ENCODE measurements at places on chromosomes 3 and 15.

GRCh38 chr15:63240109-63240508, 37.3 kb upstream of the APH1B start:
- no peak for DNase-seq

GRCh38 chr3:87270908-87271700, 5.3 kb downstream of the POU1F1 start:
- DNase-seq = no peak

GRCh38 chr3:30180310-30181177, 425.9 kb upstream of the TGFBR2 start:
- no peak for DNase-seq

- no peak for DNase-seq
These were observed 3.1 kb downstream of the KLHDC8B start for GRCh38 chr3:49174397-49174985.

GRCh38 chr15:63933522-63933921, 99.8 kb upstream of the HERC1 start:
- DNase-seq = no peak

DNA sequence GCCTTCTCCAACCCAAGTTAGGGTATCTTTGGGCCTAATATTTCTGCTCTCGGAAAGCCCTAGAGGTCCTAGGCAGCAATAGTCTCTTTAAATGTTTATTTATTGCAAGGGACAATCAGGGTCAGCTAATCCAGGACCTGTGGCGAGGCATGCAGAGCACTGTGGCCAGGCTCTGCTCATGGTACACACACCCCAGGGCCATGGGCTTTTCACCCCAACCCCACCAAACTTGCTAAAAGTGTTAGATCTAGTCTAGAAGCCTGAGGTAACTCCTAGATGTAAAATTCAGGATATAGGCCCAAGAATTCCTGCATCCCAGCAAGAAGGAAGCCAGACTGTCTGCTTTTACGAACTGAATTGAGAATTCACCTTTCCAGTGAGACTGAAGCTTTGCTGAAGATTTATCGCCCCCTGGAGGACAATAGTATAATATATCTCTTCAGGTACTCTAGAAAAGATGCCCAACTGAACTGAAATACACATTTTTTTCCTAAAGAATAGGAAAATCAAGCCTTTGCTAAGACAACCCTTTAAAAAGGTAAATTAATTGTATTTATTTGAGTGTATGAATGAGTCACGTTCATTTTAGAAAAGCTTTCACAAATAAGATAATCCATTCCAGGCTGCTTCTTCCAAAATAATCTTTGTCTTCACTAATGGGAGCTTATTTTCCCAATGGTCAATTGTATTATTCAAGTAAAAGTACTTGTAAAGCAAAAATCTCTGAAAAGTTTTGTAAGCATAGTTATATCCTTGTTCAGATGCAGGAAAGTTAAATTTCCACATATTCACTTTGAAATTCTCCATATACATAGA, 89.8 kb downstream of the LRRC3B start:
- DNase-seq = no peak

DNA sequence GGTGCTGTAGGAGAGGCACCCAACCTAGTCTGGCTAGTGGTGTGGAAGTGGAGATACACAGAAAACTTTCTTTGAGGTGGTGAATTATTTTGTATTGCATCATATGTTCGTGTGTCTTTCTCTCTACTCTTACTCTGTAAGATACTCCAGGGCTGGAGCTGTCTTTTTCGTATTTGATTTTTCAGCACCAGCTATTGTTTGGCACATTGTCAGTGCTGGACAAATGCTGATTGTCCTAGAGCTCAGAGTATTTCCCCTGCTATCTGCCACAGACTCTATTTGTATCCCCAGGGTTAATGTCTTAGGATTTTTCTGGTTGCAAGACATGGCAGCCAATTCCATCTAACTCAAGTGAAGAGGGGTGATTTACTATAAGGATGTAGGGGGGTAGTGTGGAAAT, 110.5 kb downstream of the SAMMSON start:
- no peak for DNase-seq

GRCh38 chr3:31364188-31364587, 168.5 kb upstream of the STT3B start:
- DNase-seq = no peak

GRCh38 chr15:51331141-51331540, 7.3 kb downstream of the CYP19A1 start:
- DNase-seq = no peak

GRCh38 chr3:54818486-54818885, 109.4 kb downstream of the LRTM1 start:
- no peak for DNase-seq

DNA sequence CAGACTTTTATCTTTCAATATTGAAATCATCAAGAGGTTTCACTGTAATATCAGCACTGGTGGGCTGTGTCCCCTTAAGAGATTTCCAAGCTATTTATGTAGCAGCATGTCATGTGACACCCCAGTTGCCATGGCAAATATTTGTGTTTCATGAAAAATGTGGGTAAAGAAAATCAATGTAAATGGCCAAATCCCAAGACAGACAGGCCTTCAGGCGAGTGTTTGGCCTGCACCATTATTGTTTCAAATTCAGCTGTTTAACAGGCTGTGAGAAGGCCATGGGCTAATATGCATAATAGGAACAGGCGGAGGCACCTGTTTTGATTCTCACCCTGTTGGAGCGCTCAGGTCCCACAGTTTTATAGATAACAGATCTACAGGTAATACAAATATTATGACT, 104.2 kb downstream of the IQCH start:
- DNase-seq = no peak

DNA sequence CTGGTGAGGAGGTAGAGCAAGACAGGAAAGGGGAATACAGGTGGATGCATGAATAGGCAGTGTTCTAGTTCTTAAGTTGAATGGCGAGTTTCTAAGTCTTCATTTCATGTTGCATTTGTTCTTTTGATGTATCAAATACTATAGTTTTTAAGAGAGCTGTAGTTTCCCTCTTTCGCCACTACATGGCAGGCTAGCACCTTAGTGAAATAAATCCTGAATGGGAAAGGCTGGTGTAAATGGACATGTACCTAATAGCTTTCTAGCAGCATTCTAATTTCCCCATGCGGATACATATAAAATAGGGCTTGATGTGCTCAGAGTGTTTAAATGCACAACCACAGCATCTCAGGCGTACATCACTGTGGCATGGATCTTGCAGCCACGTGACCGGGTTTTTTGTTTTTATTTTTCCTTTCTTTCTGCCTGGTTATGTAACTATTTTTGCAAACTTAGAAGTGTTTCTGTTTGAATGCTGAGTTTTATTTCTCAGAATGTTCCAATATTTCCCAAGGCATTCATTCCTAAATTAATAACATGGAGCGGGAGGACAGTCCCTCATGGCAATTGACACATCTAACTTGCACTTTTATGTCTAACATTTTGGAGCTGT, 23.5 kb upstream of the CLN6 start:
- no peak for DNase-seq

GRCh38 chr3:31485196-31485595, 47.5 kb upstream of the STT3B start:
- no peak for DNase-seq

DNA sequence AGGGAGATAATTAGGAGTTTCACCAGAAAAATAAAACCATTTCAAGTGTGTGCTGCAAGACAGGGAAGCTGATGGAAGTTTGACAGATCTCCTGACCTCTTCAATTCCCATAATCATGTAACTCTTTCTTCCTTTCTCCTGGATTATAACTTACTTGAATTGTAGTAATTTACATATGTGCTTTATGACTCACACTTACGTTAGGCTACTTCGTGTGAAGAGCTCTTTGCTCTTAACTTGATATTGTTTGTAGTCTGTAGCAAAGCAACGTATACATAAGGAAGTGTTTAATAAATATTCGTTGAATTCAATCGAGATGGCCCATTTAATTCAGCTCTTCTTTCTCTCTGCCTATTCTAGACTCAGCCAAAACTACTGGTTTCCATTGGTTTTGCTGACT, 23.5 kb downstream of the ROBO2 start:
- no peak for DNase-seq

- no peak for DNase-seq
These were observed 30.7 kb downstream of the SEMA7A start for GRCh38 chr15:74402873-74403587.

DNA sequence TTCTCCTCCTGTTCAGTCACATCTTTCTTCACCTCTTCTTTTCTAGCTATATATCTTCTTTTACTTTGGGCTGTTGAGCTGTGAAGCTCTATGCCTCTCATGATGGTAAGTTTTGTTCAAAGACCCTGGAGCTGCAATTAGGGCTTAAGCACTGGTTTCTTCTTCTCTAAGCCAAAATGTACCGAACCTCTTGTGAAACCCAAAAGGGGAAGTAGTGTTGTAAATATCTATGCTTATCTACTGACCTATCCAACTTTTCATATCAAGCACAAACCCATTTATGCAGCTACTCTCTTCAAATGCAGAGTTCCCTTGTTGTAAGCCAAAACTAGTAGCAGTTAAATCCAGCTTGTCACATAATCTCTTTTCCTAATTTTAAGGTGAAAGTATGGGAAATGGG, 123.6 kb upstream of the CD96 start:
- DNase-seq = no peak

- DNase-seq = no peak
These were observed 625 bp downstream of the COL6A6 start for GRCh38 chr3:130517602-130518001.

DNA sequence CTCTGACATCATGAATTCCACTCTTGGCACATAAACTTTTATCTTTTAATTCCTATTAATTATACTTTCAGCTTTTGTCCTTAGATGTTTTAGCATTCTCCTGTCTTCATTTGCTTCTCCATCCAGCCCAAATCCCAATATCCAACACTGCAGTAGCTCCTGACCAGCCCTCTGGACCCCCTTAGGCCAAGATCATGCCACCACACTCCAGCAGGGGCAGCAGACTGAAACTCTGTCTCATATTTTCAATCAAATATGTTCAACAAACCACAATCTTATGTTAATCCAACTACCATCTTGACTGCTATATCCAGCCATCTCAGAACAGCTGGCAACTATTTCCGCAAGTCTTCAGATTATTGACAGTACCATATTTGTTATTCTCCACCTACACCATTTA, 315.8 kb upstream of the ROBO2 start:
- no peak for DNase-seq

DNA sequence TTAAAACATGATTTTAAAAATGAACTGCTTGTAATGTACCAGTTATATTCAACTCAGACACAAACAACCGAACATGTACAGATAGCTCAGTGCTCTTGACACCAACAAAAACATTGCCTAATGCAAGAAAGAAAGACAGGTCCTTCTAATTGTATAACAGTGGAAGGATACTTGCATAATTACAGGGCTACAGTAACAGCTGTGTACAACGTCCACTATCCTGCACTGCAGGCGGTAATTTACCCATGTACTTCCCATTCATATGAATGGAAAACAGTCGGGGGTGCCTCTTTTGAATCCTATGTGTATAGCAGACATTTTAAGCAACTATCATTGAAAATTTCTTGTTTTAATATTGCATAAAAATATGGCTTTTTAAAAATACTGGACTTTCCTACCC, 41.1 kb upstream of the PLSCR5 start:
- DNase-seq = no peak

GRCh38 chr3:32172420-32172819, 66.0 kb downstream of the GPD1L start:
- DNase-seq = no peak

DNA sequence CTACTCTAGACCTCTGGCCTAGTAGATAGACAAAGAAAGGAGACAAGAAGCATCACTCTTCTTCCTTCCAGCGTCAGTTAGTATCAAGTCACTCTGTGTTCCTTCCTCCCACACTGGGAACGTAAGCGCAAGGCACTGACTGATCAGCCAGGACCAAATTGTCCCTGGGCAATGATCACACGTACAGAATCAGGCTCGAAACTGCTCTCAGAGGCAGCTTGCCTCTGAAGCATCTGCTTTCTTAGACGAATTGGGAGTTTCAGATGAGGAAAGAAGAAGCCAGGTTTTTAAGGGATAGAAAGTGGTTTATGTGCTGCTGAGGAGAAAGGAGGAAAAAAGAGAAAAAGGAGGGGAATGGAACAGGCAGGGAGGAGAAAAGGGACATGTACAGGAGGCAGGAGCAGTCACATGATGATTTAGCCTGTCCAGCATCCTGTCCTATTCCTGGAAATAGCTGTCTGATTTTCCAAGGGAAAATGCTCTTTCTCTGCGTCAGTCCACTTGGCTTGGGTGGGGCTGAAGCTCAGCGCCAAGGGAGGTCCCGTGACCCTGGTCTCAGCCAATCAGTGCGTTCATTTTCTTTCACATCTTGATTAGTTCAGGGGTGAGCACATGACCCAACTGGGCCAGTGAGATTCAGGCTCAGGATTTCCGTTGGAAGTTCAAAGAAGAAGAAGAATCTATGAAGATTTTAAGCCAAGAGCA, 102.0 kb upstream of the PRICKLE2 start:
- DNase-seq = peak; percentile 26

DNA sequence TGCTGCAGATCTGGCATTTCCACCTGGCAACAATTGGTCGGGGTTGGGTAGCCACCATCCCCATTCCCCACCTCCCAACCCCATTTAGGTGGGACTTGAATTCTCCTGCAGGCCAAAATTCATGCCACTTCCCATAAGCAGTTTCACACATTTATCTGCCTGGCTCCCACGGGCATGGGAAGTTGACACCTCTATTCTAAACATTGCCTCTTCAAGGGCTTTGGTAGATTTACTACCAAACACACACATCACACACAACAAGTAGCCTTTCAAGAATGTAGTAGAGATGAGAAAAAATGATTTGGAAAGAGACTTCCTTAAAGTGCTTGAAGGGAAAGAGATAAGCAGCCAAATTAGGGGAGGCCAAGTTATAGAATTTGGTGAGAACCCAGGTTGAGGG, 30.9 kb downstream of the ZBTB38 start:
- no peak for DNase-seq

- DNase-seq = no peak
These were observed 625.0 kb upstream of the SGO1 start for GRCh38 chr3:20811006-20811405.

GRCh38 chr3:48296699-48297098, 36.8 kb downstream of the SPINK8 start:
- DNase-seq = no peak

DNA sequence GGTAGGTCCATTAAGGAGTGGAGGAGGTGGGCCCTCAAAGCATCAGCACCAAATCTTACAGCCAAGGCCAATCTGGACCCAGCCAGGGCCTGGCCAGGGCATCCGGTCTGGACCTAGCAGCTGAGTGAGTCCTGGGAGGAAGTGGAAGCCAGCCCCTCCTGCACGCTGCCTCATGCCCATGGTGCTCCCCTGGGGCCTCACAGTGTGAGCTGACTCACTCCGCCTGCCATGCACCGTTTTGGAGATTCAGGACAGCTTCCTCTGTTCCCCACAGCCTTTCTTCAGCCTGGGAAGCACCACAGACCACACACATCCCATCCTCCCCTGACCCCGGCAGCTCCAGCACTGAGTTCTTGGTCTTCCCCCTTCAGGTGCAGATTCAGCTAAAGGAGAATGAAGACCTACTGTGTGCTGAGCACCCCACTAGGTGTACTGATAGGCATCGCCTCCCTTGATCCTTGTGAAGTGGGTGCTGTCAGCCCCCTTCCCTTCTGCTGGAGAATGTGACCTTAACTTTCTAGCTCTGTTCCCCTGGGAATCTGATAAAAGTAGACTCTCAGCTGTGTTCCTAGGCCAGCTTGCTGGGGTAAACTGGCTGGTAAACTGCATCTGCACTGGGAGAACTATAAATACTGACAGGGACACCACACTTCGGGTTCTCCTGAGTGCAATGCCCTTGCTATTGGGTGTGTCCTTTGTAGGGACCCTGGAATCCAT, 36.8 kb upstream of the SEC13 start:
- no peak for DNase-seq
